ENCODE measurements at places on chromosomes 4 and X. TPM values are rescaled to one million over a fixed set of nuclear protein-coding genes. Genes with fewer than 3 reads are reported as not detected.

- no peak for DNase-seq
Measured at GRCh38 chr4:88134536-88135355, 23.7 kb downstream of the ABCG2 start.

DNA sequence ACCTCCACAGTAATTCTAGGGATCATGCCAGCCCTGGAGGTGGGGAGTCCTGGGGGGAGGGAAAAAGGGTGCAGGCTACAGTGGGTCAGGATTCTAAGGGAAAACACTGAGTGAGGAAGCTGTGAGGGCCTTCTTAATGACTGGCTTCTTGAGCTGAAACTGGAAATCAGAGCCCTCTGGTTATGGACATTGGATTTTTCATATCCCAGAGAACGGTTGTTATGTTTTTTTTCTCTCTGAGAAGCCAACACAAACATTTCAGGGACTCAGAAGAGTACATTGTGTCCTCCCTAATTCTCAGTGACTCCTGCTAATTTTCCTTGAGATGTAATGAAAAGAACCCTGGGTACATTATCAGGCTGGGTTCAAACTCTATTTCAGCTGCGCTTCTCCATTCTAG lies 162.4 kb upstream of the PRDX4 start:
- DNase-seq: no peak

- no peak for DNase-seq
Measured at GRCh38 chr4:73434311-73434710, 1.7 kb upstream of the AFP start.

DNA sequence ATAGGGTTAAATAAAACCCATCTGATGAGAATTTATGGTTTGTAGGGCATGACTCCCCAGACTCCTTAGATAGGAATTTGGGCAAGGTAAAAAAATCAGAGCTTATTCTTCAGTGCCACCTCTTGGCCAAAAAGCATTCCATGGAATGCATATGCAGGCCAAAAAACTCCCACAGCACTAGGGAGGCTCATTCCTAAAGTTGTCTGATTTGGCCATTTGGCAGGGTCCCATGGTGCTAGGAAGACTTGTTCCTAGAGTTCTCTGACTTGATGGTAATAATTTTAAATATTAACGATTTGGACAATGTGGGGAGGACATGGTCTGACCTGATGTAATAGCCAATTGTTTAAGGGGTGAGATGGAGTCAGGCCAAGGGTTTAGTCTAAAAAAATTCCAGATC lies 93.0 kb downstream of the SPIN4 start:
- DNase-seq: no peak

DNA sequence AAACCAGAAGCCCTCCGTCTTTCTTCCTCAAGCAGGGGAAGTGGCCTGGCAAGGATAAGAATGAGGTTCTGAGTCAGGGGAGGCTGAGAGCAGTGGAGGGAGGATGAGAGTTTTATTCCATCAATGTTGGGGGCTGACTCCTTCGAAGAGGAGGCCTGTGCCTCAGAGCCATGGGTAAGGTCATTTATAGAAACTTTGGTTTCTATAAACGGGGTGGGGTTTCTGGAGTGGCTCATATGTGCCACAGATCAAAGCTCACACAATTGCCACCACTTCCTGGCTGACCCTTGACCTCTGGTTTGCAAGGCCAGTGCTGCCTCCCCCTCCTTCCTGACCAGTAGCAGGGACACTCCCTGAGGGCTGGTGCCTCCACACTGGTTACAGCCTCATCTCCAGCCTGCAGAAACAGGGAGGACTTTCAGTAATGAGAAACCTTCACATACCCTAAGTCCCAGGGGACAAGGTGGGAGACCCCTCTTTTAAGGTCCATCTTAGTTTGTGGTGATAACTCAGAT lies 166.0 kb downstream of the PDGFRA start:
- no peak for DNase-seq

Gene IGSF1
- 0.78 TPM for total RNA-seq

Gene DUX4
- not detected for total RNA-seq

GRCh38 chr4:42955746-42956505 lies 63.4 kb downstream of the GRXCR1 start:
- no peak for DNase-seq

DNA sequence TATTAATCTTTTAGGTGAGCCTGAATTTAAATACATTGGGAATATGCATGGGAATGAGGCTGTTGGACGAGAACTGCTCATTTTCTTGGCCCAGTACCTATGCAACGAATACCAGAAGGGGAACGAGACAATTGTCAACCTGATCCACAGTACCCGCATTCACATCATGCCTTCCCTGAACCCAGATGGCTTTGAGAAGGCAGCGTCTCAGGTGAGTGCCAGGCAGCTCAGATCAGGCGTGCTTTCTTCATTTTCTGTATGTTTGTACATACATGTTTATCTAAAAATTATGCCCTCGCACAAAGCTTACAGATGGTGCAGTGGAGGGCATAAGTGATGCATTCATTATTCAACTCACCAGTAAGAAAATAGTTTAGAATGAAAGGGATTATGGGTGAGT lies 85.6 kb downstream of the CPE start:
- no peak for DNase-seq

- DNase-seq: no peak
Measured at GRCh38 chr4:61320631-61321030, 120.5 kb downstream of the ADGRL3 start.

- no peak for DNase-seq
Measured at GRCh38 chrX:139532834-139533233, 2.3 kb downstream of the F9 start.

- no peak for DNase-seq
Measured at GRCh38 chrX:45372151-45372550, 171.5 kb upstream of the DIPK2B start.

DNA sequence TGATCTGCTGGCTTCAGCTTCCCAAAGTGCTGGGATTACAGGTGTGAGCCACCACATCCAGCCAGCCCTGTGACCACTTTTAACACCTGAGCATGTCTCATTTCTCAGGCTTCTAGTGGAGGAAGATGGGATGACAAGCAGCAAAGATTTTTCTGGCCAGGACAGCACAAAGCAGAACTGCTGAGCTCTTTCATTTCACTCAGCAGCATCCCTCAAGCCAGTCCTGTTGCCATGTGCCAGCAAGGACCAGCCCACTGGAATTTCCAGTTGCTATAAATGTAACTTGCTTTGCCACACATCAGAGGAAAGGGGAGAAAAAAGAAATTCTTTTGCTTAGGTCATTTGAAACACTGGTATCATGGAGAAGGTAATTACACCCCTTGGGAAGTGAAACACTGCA lies 75.9 kb downstream of the SLC9A7 start:
- no peak for DNase-seq

- DNase-seq: no peak
Measured at GRCh38 chr4:146158036-146158745, 17.3 kb upstream of the LSM6 start.

DNA sequence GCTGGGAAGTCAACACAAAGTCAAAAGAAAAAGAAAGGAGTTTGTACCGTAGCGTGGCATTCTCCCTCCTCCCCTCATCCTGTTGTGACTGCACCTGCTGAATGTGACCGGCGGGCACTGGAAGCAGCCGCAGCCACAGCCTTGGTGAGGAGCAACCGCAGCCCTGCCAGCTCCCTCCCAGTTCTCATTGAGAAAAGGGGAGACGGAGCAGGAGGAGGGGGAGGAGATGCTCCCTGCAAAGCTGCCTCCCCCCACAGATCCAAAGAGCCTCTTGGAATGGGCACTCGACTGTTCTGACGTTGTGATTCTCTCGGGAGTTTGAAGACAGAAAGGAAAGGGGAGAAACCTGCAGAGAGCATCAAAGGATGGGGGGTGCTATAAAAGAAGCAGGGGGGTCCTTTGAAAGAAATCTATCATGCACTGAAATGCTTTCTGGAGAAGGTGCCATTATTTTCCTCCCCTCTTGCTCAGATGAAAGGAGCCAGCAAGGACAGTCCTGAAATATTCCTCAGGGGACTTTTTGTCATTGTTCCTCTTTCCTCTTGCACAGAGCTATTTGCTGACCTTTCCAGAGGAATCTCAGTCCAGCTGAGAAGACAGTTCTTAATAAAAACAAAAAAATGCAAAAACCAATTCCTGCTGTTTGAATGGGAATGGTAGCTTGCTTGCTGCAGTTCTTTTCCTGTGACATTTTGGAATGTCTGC lies 429.7 kb downstream of the MAPK10 start:
- DNase-seq: no peak

Gene ANOS1
- 22.0 TPM for total RNA-seq

Gene FGD1
- total RNA-seq: 9.0 TPM

DNA sequence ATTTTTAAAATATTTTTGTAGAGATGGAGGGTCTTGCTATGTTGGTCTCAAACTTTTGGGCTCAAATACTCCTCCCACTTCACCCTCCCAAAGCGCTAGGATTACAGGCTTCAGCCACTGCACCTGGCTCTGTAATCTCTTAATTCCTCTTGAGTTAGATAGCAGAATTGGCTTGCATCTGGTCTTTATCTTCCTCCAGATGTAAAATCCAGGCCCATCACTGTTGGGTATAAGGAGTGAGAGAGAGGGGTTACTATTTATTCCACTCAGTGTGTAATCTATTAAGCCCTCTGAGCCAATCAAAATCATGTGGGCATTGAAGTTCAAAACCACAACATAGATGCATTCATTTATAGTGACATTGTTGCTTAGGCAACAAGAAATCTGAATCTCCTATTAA lies 33.9 kb downstream of the ANK2 start:
- no peak for DNase-seq

Gene SLC49A3
- total RNA-seq: 0.62 TPM

Gene SLC2A9
- total RNA-seq: 3.1 TPM

DNA sequence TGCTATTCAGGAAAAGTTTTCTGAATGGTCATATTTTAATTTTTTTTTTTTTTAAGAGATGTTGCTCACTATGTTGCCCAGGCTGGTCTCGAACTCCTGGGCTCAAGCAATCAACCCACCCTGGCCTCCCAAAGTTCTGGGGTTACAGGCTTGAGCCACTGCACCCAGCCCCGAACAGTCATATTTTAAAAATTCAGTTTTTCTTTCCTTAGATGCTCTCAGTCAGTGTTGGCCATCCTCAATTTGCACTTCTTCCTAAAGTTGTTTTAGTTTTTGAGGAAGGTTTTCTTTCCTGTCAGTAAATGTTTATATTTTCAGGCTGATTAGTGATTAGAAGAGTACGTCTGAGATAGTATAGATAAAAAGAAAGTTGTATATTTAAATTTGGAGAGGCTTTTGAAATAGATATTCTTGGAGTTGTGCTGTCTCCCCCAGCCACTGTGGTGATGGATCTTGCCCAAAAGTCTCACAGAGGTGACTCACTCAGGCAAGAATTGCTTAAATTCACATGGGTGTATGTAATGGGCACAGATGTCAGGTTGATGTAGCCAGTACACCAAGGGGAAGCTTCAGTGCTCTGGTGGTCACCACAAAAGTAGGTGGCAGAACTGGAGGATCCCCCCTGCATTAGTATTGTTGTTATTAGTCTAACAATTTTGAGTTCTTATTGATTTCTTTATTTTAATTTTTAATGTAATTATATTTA lies 72.2 kb upstream of the ELOVL6 start:
- no peak for DNase-seq

DNA sequence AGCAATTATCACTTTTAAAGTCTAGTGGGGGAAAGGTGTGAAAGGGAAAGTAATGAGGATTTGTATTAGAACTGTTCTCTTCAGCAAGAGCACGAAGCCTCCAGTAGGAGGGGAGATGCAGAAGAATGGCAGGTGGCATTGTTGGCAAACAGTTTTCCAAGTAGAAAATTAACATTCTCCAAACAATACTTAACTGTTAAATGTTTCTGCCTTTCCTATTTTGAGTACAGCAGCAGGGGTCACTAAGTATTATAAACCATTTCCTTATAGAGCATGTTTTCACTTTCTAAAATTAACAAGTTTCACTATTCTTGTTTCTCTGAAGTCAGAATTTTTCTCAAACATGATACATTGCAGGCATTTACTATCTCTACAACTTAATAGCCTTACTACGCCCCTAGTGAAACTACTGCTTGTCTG lies 58.7 kb downstream of the LEF1 start:
- no peak for DNase-seq

DNA sequence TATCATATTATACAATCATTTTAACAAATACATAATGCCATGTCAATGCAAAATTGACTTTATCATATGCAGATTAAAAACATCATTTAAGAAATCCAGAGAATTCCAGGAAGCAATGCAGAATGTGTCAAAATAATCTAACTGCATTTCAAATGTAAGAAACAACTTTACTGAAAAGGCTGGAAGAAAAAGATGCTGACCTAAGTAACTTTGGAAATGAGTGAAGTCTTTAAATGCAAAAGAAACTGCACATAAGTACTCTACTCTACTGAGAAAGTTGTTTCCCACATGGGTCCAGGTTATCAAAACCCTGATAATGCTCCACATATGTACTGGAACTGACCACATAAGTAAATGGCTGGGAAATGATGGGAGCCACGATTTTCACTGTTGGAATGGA lies 149.9 kb downstream of the EVC2 start:
- no peak for DNase-seq

GRCh38 chr4:56703378-56703777 lies 22.3 kb upstream of the HOPX start:
- no peak for DNase-seq

DNA sequence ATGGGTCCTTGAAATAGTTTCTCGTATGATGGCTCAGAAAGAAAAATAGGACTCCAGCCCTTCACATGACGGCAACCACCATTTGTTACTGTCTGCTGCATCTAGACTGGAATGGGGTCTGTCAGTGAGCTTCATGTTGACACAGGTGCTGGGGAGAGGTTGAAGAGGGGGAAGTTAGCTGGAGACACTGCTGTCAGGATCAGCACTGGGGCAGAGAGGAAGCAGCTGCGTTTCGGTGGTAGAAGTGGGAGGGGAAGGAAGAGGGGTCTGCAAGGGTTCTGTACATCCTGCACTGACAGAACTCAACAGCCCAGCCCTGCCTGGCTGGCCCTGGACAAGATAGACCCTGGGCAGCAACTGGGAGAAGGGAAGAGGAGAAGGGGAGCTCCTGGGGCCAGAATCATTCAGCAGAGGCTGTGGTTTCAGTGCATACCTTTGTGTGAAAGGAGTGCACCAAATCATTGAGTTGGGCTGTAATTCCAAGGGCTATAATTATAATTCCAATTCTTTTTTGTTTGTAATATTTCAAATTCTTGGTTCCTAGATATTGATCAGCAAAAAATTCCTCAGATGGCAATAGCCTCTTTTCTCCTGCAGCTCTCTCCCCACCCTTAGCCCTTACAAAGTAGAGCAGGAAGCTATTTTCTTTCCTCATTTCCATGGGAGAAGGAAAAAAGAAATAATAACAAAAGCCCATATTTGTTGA lies 119.4 kb upstream of the C1GALT1C1 start:
- no peak for DNase-seq

DNA sequence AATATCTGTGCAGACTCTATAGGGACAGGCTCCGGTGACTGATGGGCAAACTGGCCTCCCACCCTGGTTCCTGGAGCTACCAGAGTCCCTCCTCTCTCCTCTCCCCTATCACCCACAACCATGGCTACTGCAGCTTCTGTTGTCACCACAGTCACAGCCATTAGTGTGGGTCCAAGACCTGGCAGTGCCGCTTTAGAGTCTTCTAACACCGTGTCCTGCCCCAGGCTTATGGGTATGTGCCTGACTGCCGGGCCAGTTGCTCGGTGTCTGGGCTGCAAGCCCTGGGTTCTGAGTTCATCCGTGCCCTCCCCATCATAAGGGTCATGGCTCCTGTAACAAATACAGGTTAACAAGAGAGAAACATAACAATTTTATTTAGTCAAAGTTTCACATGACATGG lies 85.4 kb downstream of the FNIP2 start:
- DNase-seq: no peak

All from occipital lobe (tissue), 3 donors.